ENCODE measurements at places on chromosomes 13 and 19. TPM values are rescaled to one million over a fixed set of nuclear protein-coding genes. Genes with fewer than 3 reads are reported as not detected.

Gene CALR3
- total RNA-seq = not detected

- no peaks in the 10 kb centered on the region for H3K36me3 ChIP-seq
- H3K4me1 ChIP-seq = no peaks in the 10 kb centered on the region
- no peak for DNase-seq
- H3K4me3 ChIP-seq = no peak overlapping the region
Observed at GRCh38 chr13:73251626-73252265, 192.9 kb downstream of the KLF5 start.

GRCh38 chr13:97000295-97000925, 6.1 kb upstream of the OXGR1 start:
- no peak for DNase-seq
- H3K27ac ChIP-seq = no peak overlapping the region
- no peak overlapping the region for H3K4me3 ChIP-seq
- no peaks in the 10 kb centered on the region for H3K36me3 ChIP-seq
- no peaks in the 10 kb centered on the region for H3K4me1 ChIP-seq

DNA sequence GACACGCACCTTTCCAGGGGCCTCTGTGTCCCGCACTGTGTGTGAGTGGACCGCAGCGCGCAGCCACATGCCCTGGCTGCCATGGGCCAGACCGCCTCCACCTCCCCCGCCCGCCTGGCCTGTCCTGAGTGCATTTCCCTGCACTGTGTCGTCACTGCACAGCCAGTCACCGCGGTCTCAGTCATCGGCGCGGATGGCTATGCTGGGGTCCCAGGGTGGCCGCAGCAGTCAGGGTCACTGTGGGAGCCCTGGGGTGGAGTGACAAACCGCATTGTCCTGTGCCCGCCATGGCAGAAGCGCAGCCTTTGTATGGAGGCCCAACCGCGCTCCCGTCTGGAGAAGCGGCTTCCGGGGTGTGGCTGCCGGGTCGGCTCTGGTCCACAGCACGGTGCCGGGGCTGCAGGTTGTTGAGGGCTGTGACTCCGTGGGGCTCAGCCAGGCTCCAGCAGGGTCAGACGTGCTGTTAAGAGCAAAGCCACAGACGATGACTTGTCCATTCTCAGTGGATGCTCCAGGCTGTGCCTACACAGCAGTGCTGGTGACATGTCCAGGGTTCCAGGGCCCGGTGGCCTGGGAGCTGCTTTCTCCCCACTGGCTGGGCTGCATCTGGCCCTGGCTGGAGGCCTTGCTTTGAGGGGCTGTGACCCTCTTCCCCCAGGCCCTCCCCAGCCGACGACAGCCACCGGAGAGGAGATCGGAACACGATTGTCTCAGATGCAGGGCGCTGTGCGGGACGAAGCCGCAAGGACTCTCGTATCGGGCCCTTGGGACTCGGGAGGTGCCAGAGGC, 6.3 kb upstream of the NDUFS7 start:
- peaks cover 14% of the 10 kb centered on the region for H3K36me3 ChIP-seq
- H3K4me3 ChIP-seq = no peak overlapping the region
- no peak for DNase-seq
- no peak overlapping the region for H3K27ac ChIP-seq
- H3K4me1 ChIP-seq = no peaks in the 10 kb centered on the region
- H3K27me3 ChIP-seq = no peaks in the 10 kb centered on the region

Gene CEACAM19
- total RNA-seq = 0.31 TPM

DNA sequence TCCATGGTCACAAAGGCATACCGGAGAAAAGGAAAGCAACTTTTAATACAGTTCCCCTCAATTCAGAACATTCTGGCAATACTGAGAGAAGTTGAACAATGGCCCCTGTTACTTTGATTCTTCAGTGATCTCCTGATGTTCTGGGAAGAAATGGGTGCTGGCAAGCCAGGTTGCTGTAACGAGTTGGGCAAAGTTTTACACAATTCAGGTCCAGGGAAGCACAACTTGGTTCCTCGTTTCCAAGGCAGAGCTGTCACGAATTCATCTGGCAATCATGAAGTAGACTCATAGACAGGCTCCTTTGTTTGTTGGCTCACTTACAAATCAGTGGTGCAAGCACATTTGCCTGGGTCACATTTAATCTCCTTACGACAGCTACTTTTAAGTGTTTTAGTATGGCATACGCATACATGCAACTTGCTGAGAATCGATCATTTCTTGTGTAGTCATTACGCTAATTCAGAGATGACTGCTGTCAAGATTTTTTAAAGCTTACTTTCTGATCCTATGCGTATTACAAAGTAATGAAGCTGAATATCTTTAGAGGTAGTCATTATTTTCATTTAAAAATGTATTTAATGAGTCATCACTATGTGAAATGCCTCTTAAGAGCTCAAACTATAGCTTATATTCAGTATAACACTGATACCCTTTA, 174.7 kb downstream of the GPC5 start:
- H3K27me3 ChIP-seq = no peaks in the 10 kb centered on the region
- DNase-seq = no peak
- H3K36me3 ChIP-seq = no peaks in the 10 kb centered on the region
- no peaks in the 10 kb centered on the region for H3K4me1 ChIP-seq

Gene RGL3
- not detected for total RNA-seq

Gene ZNF576
- 12.6 TPM for total RNA-seq

Gene REX1BD
- 97.6 TPM for total RNA-seq

DNA sequence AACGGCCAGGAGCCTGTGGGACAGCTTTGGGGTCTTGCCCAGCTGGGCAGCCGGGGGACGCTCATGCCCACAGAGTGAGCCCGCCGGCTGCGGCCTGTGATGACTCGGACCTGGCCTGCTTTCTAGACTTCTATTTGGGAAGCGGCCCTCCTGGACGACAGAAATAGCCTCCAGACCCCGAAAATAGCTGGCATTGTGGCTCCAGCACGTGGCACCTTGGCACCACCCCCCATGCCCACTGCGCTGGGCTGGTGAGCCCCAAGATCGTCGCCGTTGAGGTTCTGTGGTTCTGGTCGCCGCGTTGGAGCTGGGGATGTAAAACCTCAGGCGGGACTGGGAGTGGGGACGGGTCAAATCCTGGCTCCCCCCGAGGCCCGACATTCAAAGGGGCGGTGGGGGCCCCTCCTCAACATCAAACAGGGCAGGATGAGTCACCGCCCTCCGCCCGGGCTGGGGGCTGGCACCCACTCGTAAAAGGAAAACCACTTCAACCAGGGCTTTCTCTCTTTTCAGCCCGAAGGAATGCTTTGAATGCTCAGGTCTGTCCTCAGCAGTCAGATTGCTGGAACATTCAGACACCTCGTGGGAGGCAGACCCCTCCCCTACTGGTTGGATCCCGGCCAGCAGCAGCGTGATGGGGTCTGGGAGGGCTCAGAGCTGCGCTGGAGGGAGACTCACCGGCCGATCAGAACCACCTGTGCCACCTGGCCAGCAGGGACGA, 42.1 kb downstream of the GADD45B start:
- DNase-seq = no peak
- no peak overlapping the region for H3K27ac ChIP-seq
- no peaks in the 10 kb centered on the region for H3K27me3 ChIP-seq
- no peak overlapping the region for H3K4me3 ChIP-seq
- no peaks in the 10 kb centered on the region for H3K36me3 ChIP-seq

DNA sequence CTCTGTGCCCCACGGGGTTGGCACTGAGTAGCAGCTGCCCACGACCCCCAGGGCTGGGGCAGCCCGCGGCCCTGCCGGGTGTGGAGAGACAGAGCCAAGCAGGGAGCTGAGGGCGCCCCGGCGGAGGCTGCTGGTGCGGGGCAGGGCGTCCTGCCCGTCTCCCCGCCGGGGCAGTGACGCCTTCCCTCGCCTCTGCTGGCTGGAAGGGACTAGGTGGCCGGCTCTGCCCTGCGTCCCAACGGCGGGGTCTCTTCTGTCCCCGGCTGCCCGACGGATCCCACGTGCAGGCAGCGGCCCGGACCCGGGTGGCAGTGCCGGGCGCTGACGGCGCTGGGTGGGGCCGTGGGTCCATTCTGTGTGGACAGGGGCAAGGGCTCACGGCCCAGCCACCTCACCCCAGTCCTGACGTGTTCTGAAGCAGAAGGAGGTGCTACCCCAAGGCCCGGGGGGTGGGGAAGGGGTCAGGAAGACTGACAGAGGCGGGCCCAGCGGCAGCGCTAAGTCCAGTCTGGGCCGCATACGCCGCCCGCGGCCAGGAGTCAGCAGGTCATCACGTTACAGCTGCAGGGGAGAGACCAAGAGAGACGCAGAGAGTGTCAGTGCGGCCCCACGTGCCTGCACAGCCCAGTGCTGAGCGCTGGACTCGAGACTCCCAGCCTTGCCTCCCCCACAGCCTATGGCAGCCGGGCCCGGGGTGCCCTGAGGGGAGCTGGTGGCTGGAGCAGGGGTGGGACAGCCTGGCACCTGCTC, 15.1 kb upstream of the PLPP2 start:
- H3K4me1 ChIP-seq = no peaks in the 10 kb centered on the region
- no peak for DNase-seq
- peaks cover 13% of the 10 kb centered on the region for H3K36me3 ChIP-seq
- no peak overlapping the region for H3K27ac ChIP-seq
- no peak overlapping the region for H3K4me3 ChIP-seq
